CD4-positive, alpha-beta memory T cell (primary cell): ENCODE measurements at places on chromosomes 5 and 9. TPM values are rescaled to one million over a fixed set of nuclear protein-coding genes. Genes with fewer than 3 reads are reported as not detected.

- no peak for DNase-seq
These were observed 44.6 kb downstream of the IRF1 start for GRCh38 chr5:132445930-132446329.

GRCh38 chr5:14532180-14532579 lies 49.4 kb upstream of the OTULINL start:
- DNase-seq, result no peak

DNA sequence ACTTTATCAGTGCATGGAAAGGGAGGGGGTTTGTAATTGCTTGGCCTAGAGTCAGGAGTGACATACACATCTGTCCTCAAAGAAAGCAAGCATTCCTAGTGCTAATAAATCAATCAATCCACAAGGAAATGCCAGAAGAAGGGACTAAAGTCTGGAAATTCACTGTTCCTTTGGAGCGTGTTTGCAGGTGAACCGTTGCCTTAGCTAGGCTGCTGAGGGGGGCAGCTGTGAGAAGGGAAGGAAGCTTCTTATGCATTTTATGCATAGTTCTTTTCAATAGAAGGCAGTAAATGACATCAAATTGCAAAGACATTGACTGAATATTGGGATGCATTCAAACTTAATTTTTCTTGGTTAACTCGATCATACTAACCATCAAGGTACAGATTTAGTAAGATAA lies 1092.5 kb upstream of the SEMA6A start:
- no peak for DNase-seq

The NMUR2 gene
- not detected for total RNA-seq

DNA sequence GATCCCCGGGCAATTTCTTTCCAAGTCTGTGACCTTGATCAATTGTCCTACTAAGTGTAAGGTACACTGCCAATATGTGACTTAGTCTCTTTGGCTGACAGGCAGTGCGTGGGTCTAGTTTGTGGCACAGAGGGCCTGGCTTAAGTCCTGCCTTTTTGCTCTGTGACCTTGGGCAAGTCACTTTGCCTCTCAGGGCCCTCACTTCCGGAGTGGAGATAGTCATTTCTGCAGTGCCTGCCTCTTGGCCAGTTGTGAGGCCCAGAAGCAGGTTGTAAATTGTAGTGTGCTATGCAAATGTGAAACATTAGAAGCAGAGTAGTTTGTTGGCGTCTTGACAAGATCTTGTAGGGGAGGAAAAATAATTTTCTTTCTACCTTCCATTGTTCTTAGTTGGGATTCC lies 39.0 kb downstream of the KIF4B start:
- DNase-seq, result no peak

The RPL12 gene
- total RNA-seq, result 1,622 TPM

The CTXN3 gene
- total RNA-seq, result not detected

The PHF24 gene
- not detected for total RNA-seq

DNA sequence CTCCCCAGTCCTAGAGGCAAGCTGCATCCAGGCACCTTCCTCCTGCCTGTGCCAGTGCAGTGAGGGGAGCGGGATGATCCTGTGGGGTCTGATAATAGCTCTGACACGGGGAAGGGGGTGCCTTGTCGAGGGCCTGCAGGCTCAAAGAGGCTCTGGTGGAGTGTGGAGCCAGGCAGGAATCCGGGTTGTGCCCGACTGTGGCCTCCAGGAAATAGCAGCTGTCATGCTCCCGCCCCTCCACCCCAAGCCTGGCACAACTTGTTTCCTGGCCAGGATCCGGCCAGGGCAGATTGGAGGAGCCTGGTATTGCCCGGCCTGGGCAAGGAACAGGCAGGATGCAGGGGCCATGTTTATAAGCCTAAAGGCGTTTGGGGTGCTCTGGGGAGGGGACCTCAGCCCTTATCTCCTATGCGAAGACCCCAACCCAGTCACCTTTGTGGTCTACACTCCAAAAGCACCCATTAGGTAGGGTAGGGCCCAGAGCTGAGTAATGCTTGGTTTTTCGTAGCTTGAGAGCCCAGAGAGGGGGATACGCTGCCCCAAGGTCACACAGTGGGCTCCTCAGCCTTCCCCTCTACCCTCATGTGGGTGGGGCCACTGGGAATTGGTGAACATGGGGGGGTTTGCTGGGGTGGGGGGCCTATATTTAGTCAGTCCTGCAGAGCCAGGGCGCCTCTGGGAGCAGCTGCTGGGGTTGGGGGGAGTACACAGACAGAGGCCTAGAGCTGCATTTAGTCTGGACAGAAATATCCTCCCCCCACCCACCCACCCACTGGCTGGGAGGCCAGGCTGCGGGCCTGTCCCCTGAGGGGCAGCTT lies 12.2 kb downstream of the CXXC5 start:
- DNase-seq, result no peak

DNA sequence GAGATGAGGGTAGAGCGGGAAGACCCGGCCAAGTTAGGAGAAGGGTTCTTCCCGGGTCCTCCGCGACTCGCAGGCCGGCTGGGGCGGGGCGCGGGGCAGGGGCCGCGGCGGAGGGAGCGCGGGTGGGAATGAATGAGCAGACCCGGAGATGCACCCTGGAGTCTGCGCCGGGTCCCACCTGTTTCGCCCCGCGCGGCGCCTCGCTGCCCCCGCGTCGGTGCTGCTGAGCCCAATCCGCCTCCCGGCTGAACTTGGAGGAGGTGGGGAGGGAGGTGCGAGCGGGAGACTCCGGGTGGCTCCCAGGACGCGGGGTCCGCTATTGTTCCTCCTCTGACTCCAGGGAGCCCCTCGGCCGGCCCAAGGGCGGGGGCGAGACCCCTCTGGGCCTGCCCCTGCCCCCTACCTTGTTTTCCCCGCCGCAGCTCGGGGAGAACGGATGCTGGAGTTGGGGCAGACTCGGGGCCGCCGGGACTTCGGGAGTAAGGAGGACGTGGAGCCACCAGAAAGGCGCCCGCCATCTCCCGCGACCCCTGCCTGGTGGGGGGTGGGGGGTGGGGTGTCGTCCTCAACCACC lies 659 bp downstream of the RAI14 start:
- peak; percentile 9 for DNase-seq

DNA sequence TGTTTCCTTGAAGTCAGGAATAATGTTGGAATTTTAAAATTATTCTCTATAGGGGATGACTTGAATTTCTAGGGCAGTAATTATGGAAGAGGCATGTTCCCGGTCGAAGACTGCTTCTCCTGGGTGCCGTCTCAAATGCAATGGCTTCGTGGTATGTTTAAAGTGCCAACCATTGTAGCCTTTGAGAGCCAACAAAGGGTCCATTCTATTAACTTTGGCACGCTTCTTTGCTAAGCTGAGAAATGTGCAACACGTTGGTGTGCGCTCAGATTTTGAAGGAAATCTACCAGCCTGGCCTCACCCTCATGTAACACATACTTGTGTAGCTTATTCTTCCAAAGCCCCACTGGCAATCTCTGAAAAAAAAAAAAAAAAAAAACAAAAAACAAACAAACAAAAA lies 221.2 kb upstream of the ANKH start:
- DNase-seq, result no peak

GRCh38 chr9:84703793-84704192 lies 34.3 kb downstream of the NTRK2 start:
- no peak for DNase-seq

GRCh38 chr5:14134771-14135170 lies 8.4 kb upstream of the TRIO start:
- no peak for DNase-seq

DNA sequence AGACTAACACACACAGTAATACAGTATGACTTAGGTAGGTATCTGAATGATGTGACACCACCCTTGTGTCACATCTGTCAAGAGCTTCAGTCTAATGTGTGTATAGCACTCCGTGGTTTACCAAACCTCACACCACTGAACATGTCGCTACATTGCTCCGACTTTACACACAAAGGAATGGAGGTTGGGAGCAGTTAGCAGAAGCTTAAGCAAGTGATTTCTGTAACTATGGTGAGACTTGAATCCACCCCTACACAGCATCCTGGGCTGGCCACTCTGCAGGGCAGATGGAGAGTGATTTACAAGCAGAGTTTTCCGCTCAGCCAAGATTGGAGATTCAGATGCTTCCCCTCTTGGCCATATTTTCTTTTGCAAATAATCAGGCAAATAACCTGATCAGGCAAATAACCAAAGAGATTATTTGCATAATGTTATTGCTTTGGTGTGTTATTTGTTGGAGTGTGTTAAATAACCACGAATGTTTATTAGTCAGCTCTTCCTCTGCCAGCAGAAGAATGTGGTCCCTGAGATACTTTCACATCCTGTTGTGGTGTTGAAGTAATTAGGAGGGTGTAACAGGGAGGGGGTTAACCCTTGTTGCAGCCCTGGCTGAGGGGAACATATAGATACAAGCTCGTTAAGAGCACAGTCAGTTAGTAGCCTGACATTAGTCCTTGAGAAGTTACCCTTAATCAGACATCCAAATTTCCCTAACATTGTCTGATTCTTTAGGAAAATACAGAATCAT lies 92.8 kb downstream of the SNX18 start:
- DNase-seq, result peak; percentile 52

DNA sequence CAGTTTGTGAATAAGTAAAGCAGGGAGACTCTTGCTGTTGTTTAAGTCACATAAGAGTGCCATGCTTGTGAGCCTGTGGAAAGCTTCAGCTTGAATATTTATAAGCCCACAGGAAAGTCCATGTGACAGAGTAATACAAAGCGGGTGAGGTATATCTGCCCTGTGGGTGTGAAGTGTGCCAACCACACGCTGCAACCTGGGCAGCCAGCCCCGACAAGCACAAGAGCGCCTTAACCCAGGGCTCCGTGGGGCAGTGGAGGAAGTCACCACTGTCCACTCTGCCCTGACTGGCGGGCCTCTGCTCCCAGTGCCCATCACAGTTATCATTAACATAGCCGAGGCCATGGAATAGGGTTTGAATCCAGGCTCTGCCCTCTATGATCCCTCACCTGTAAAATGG lies 132.2 kb downstream of the SCAMP1 start:
- no peak for DNase-seq

DNA sequence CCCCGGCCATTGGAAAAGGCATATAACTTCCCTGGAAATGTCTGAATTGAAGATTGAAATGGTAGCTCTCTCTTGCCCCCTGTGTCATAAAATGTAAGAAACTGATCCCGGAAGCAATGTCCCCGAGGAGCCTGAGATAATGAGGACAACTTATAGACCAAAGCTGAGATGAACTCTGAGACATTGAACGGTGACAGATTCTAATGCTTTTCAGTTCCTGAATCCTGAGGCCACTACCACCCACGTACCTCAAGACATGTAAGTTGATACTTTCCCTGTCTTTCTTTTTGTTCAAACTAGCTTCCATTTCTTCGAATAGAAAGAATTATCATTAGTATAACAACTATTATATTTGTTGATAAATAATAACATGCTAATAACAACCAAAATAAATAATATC lies 51.0 kb downstream of the KIF4B start:
- no peak for DNase-seq

The MCCC2 gene
- total RNA-seq, result 31.9 TPM

The CCDC152 gene
- 6.9 TPM for total RNA-seq

- DNase-seq, result no peak
These were observed 15.7 kb downstream of the BDP1 start for GRCh38 chr5:71471193-71471592.
